A549 treated with Mapracorat at 1 μM for 4 hours (cell line): ENCODE measurements at places on chromosomes 12 and 14. TPM values are rescaled to one million over a fixed set of nuclear protein-coding genes. Genes with fewer than 3 reads are reported as not detected.

Gene HCAR2
- total RNA-seq = 0.07 to 0.11 TPM (median 0.09 TPM) in 4 of 5 replicates, not detected in the other

Gene SLC35F4
- total RNA-seq = not detected in 5 replicates

Gene CLECL1
- not detected in 5 replicates for total RNA-seq

Gene MAGOHB
- 42.7 to 63.5 TPM (median 50.5 TPM) in 5 replicates for total RNA-seq

Gene FAM181A
- total RNA-seq = not detected in 5 replicates

Gene LAG3
- total RNA-seq = 0.89 to 2.3 TPM (median 1.4 TPM) in 5 replicates

Gene LRFN5
- total RNA-seq = not detected in 5 replicates

Gene CLEC1B
- total RNA-seq = not detected in 5 replicates
